SIG-M5 (cell line): ENCODE measurements at places on chromosomes 13 and 19.

- no peak for DNase-seq
Measured at GRCh38 chr13:98299966-98300350, 122.9 kb upstream of the RNF113B start.

DNA sequence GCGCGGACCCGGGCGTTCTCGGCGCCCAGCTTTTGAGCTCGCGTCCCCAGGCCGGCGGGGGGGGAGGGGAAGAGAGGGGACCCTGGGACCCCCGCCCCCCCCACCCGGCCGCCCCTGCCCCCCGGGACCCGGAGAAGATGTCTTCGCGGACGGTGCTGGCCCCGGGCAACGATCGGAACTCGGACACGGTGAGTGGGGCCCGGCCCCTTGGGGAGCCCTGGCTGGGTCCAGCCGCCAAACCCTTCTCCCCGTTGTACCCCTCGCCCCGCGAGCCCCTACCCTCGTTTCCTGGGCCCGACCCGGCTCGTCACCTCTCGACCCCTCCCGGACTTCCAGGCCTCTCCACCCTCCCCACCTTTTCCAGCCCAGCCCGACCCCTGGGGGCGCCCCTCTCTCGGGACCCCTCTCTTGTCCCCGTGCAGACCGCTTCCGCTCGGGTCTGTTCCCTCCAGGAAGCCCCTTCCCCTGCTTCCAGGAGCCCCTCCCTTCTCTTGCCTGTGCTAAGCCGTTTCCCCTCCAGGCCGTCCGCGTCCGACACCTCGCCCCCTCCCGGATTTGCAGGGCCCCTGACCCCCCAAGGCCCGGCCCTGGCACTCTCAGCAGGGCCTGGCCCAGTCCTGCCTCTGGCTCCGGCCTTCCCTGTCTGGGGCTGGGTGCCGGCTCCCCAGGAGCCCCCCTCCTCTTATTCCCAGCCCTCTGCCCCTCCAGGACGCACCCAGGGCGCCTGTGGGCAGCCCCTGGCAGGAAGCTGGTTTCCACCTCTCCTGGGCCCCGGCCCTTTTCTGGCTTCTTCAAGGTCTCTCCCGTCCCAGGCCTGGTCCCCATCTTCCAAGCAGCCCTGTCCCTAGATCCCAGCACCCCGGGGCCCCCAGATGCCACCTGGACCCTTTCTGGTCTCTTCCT is 632 bp downstream of the MARK4 start:
- DNase-seq: no peak

DNA sequence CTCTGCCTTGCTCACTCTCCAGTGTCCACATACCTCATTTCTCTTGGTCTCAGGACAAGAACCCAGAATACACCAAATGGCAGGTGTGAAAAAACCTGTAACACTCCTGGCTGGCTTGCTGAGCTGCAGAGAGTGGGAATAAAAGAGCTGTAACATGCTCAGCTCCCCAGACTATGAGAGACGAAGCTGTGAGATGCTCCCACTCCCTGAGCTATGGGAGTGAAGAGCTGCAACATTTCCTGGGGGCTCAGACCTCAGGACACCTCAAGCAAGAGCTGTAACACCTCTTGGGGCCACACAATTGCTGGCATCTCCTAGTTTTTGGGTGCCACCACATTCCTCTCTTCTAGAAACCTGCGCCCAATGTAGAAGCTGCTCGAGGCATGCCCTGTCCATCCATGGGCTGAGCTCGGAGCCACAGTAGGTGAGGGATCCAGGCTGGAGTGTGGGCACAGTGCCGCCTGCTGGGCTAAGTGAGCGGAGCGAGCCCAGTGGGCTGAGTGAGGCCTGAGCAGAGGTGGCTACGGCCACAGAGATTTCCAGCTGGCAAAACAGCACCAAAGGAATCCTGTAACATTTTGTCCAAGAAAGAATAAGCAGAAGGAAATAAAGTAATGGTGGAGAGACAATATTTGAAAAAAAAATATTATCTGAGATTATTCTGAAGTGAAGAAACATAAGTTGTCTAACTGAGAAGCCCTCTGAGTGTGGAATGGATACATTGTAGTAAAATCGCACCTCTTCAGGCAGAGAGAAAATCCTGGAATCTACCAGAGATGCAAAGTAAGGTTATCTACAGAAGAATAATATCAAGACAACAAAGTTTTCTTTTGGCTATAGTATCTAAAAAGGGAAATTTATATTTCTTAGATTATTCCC is 186.2 kb upstream of the PCDH9 start:
- DNase-seq: no peak

DNA sequence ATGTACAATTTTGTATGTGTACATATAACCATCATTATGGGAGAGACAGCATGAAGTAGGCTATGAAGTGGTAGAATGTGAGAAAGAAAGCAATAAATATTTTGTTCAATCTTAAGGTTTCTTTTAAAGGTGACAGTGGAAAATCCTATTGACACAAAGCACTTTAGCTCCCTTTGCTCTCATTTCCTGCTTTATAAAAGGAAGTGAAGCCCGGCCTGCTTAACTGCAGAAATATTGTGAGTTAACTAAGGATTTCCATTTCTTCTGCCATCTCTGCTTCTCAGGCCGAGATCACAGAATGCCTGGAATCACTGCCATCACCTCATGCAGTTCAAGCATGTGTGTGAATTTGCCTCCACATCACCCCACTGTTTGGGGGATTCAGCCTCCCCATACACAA is 83.5 kb downstream of the FRY start:
- DNase-seq: no peak

GRCh38 chr13:96769874-96770273 is 224.4 kb downstream of the OXGR1 start:
- DNase-seq: no peak

DNA sequence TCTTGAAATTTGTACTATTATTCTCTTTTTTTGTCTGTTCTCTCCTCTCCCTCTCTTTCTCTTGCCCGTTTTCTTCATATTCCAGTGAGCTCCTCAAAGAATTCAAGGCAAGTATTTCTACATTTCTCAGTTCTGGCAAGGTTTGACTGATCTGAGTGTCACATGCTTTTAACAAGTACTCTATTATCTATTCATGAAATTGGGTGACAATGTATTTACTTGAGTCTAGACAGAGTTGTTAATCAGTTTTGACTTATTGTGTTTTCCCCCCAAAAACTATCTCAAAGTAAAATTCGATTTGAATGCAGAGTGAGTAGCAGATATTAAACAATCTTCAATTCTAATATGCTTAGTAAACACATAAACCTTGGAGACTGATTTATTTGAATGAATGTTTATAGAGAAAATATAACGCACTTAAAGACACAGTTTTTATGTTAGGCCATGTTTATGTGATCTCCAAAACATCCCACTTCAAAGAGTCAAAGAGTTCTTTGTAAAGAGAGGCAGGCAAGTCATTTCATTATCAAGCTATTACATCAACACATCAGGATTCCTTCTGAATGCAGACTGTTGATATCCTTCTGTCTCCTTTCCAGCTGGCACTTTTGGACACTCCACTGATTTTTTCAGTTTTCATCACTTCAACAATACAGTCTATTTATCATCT is 166.6 kb downstream of the SLITRK6 start:
- no peak for DNase-seq

DNA sequence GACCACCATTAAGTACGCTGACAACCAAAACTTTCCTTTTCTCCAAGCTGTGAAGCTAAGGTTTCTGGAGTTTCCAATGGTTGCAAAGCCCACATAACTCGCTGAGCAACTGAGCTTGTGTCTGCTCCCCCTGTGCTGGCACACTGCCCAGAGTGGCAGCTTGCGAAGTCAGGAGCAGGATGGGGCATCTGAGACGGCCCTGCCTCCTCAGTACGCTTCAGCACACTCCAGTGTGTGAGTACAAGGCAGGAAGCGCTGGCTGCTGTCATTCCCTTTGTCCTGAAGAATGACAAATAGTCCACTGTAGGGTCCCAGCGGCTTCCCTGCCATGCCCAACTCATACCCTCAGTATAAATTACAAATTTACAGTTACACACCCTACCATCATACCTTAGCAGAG is 51.5 kb downstream of the SKA3 start:
- DNase-seq: no peak

- DNase-seq: no peak
Measured at GRCh38 chr13:112719016-112719415, 29.2 kb downstream of the ATP11A start.

DNA sequence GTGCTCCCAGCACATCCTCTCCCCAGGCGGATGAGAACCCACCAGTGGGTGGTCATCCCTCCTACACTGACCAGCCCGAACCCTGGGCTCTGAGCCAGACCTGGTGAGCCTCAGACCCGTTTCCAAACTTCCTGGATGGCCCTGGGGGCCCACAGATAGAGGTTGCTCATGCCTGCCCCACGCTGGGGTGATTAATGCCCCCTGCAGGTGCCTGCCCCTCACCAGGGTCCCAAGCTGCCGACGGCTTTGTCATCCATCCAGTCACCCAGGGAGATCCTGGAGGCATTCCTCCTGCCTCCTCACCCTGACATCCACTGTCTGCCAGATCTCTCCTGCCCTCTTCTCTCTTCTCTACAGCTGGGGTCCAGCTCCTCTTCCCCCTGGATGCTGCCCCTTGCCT is 28.4 kb upstream of the PLA2G4C start:
- DNase-seq: no peak

DNA sequence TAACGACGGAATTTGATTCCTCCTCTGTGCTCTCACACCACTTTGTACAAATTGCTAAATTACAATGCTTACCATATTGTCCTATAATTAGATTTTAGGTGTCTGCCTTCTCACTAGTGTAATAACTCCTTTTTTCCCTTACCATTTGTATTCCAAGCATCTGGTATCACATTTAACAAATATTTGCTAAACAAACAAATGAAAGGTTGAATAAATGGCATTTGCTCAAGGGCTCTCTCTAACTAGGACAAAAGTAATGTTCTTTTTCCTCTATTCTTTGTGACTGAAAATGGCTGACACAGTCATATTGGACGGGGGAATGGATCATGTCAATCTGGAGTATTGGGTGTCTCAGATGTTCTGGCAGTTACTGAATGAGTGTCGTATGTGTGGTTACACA is 99.7 kb downstream of the ENOX1 start:
- DNase-seq: no peak

GRCh38 chr19:45615795-45616703 is 14.0 kb upstream of the GPR4 start:
- no peak for DNase-seq

DNA sequence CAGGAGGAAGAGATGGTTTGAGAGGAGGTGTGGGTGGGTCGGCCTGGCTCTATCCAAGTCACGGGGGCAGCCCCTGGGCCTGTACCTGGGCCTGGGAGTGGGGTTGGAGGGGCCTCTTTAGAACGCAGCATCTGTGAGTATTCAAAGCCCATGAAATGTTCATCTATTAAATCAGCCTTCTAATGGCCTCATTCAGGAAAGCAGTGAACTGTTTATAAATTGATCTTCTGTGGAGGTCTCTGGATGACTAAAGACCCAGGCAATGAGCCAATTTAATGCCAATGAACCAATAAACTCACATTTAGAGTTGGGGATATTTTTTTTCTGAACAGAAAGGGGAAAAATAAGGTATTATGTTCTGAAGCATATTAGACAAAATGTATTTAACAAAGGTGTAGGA is 19.9 kb upstream of the GGACT start:
- no peak for DNase-seq

DNA sequence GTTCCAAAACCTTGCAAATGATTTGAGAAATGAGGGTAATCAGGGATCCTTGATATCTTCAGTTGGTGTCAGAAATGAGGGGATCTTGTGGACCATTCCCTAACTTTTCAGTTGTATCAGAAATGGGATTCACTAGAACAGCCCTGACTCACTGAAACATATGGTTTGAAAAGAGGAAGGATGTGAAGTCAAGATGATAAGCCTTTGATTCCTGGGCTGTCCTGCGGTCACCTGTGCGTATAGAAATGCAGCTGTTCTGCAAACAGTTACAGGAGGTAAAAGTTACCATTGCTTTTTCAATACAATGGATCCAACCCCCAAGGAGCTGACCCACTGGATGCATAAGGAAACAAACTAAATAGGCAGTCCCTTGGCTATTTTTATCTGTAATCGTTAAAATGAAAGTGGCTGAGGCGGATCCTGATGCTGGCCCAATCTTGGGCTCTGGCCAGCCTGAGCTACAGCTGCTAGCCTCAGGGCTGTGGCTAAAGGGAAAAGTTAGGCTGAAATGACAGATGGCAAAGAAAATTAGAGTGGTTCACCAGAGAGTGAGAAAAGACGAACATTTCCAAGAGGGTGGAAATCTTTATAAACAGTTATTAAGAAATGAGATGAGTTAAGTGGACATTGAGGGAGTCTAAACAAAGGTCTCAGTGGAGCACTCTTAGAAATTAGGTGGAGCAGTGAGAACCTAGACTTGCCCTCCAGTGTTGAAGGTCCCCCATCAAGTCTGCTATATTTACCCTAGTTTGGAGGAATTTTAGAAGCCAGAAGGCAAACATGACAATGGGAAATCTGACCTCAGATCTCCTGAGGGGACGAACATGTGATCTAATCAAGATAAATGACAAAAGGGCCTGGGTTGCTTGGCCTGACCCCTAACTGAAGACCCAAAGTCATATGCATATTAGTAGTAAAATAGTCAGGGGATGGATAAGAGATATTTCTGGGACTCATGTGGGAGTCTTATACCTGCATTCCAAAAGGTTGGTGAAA is 7.6 kb downstream of the SIGLECL1 start:
- no peak for DNase-seq

- DNase-seq: no peak
Measured at GRCh38 chr13:30364133-30364532, 56.8 kb upstream of the KATNAL1 start.

DNA sequence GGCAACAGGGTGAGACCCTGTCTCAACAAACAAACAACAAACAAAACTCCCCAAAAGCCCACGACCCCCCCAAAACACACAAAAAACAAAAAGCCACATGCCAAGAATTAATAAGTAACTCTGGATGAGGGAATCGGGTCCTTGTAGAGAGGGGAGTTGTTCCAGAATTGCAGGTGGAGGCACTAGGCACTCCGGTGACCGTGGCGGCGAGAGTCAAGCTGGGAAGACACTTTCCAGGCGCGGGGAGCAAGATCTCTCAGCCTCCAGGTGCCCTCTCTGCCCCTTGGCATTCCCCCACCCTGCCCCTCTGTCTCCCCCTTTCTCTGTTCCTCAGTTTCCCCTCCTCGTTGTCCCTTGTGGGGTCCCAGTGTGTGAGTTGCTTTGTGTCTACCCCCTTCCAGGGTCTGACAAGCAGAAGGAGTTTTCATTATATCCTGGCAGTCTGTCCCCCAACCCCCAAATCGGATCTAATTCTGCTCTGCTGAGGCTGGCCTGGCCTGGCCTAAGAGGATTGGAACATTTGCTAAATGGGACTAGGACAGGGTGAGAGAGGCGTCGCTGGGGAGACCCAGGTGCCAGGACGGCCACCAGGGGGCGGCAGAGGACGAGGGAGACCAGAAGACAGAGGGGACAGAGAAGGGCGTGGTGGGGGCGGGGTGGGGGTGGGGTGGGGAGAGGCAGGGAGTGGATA is 8.3 kb upstream of the CRX start:
- no peak for DNase-seq

- DNase-seq: no peak
Measured at GRCh38 chr13:94711561-94712286, 621 bp downstream of the SOX21 start.

DNA sequence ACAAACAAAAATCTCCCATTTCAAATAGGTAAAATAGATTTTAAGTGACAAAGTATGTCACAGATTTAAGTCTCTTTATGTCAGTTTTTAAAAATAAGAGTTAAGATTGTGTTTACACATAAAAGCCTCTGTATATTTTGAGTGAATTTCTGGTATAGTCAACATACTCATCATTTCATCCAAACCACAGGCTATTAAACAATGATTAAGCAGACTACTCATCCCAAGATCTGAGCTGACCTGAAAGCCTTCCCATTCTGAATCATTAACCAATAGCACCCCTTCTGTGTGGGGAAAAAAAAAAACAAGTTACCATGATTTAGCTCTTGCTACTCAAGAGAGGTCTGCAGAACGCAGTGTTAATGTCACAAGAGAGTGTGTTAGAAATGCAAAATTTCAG is 284.4 kb upstream of the NBEA start:
- no peak for DNase-seq
